ENCODE measurements at places on chromosomes 7 and 10. TPM values are rescaled to one million over a fixed set of nuclear protein-coding genes. Genes with fewer than 3 reads are reported as not detected.
A peak's percentile ranks its signal among the peaks of the same experiment; 100 is the strongest.

FAM25G gene
- not detected for polyA plus RNA-seq

OR6V1 gene
- polyA plus RNA-seq: not detected

DNA sequence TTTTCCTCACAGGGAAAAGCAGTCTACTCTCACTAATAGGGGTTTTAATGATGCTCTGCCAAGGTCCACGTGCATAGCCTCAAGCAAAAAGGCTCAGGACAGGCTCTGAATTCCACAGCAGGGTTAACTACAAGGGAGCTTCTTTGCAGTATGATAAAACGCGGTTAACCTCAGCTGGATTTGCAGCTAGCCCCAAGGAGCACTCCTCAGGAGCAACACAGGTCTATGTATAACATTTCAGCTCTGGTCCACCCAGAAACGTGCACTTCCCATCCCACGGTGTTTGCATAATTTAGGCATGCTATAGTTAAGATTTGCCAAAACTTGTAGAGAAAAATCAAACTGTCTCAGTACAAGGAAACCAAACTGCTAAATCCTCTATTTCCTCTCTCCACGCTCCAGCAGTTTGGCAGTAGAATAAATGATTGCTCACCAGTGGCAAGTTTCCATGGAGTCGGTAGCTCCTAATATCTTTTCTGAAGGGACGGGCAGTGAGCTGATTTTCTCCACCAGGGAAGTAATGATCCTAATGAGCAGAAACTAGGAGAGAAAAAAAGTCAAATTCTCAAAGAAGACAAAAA is 13.1 kb upstream of the ASB4 start:
- DNase-seq: no peak
- H3K4me1 ChIP-seq: peaks cover 10% of the 10 kb centered on the region
- no peak overlapping the region for H3K4me3 ChIP-seq
- H3K27ac ChIP-seq: no peak overlapping the region

GRCh38 chr10:132152896-132153580 is 33.7 kb upstream of the DPYSL4 start:
- no peaks in the 10 kb centered on the region for H3K36me3 ChIP-seq
- no peak overlapping the region for H3K27ac ChIP-seq
- no peak overlapping the region for H3K4me3 ChIP-seq
- H3K4me1 ChIP-seq: peaks cover under 1% of the 10 kb centered on the region
- no peaks in the 10 kb centered on the region for H3K27me3 ChIP-seq
- no peak for DNase-seq

PGAM2 gene
- polyA plus RNA-seq: not detected

SMKR1 gene
- polyA plus RNA-seq: 12.2 TPM

GRCh38 chr10:44178281-44178680 is 206.6 kb downstream of the CXCL12 start:
- H3K36me3 ChIP-seq: no peaks in the 10 kb centered on the region
- H3K4me3 ChIP-seq: no peak overlapping the region
- DNase-seq: no peak
- H3K27ac ChIP-seq: no peak overlapping the region
- H3K27me3 ChIP-seq: no peaks in the 10 kb centered on the region

DNA sequence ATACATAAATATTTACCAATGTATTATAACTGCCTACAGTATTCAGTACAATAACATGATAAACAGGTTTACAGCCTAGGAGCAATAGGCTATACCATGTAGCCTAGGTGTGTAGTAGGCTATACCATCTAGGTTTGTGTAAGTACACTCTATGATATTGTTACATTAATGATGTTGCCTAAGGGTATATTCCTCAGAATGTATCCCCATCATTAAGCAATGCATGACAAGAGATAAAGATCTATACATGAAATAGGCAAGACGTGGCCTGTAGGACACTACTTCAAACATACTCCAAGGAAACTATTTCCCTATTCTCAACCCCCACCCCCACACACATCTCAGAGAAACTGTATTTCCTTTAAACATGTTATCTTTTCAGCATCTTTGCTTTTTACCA is 15.3 kb upstream of the ADAM22 start:
- no peaks in the 10 kb centered on the region for H3K4me1 ChIP-seq
- no peak for DNase-seq
- H3K27me3 ChIP-seq: no peaks in the 10 kb centered on the region

- DNase-seq: no peak
- H3K36me3 ChIP-seq: no peaks in the 10 kb centered on the region
- H3K4me3 ChIP-seq: no peak overlapping the region
- H3K4me1 ChIP-seq: no peaks in the 10 kb centered on the region
These were observed 509.5 kb downstream of the CCSER2 start for GRCh38 chr10:84837877-84838276.

DNA sequence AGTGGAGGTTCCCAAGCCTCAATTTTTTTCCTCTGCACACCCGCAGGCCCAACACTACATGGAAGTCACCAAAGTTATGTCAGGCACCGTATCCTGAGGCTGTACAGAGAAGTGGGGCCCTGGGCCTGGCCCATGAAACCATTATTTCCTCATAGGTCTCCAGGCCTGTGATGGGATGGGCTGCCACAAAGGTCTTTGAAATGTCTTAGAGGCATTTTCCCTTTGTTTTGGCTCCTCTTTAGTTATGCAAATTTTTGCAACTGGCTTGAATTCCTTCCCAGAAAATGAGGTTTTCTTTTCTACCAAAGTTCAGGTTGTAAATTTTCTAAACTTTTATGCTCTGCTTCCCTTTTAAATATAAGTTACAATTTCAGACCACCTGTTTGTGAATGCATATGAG is 365.2 kb downstream of the HGF start:
- no peaks in the 10 kb centered on the region for H3K4me1 ChIP-seq
- no peaks in the 10 kb centered on the region for H3K27me3 ChIP-seq
- H3K4me3 ChIP-seq: no peak overlapping the region
- H3K27ac ChIP-seq: no peak overlapping the region

DNA sequence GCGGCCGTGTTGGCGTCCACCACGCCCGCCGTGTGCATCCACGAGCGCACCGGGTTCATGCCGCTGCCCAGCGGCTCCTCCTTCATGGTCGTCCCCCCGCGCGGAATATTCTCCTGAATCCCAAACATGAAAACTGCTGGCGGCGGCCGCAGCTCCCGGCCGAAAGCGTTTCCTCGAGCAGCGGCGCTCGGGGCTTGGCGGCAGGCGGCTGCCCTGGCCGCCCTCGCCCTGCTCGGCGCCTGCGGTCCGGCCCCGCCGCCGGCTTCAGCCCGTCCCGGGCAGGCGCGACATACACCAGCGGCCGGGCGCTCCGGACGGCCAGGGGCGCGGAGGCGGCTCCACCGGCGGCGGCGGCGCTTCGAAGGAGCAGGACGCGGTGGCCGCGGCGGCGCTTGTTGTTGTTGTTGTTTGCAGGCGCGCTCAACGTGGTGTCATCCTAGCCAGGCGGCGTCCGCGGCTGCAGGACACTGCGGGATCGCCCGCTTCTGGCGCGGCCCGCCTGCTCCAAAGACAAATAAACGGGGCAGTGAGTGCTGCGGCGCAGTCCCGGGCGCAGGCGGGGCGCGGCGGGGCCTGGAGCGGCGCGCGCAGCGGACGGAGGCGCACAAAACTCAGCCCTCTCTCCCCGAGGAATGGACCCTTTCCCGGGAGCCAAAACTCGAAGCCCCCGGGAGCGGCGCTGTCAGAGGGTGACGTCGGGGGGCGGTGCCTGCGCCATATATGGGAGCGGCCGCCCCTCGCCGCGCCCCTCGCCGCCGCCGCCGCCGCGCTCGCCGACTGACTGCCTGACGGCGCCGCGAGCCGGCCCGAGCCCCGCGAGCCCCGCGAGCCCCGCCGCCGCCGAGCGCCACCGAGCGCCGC is at the start of gene EBF3:
EBF3 (minus strand) TSS at position 634 of the 861 bp plus-strand sequence; CDS start at position 128, 506 bp downstream.
- no peaks in the 10 kb centered on the region for H3K36me3 ChIP-seq
- peak within 1 kb of the TSS; percentile 5 for H3K4me3 ChIP-seq
- peaks cover 12% of the 10 kb centered on the region for H3K4me1 ChIP-seq
- DNase-seq: peak; percentile 58

GRCh38 chr7:115831371-115831770 is 199.2 kb downstream of the TFEC start:
- no peak overlapping the region for H3K27ac ChIP-seq
- DNase-seq: no peak
- H3K36me3 ChIP-seq: no peaks in the 10 kb centered on the region
- H3K4me3 ChIP-seq: no peak overlapping the region
- no peaks in the 10 kb centered on the region for H3K4me1 ChIP-seq
- no peaks in the 10 kb centered on the region for H3K27me3 ChIP-seq

EVX1 gene
- polyA plus RNA-seq: not detected

- DNase-seq: no peak
- no peak overlapping the region for H3K27ac ChIP-seq
- no peaks in the 10 kb centered on the region for H3K36me3 ChIP-seq
These were observed 87.3 kb upstream of the PIK3CG start for GRCh38 chr7:106777674-106778299.

IGFBP3 gene
- polyA plus RNA-seq: 11.1 TPM

PCDH15 gene
- not detected for polyA plus RNA-seq

FGFBP3 gene
- 3.4 TPM for polyA plus RNA-seq

GRCh38 chr10:25072786-25073185 is 56.4 kb downstream of the THNSL1 start:
- no peak overlapping the region for H3K27ac ChIP-seq
- DNase-seq: no peak
- H3K4me3 ChIP-seq: no peak overlapping the region

DNA sequence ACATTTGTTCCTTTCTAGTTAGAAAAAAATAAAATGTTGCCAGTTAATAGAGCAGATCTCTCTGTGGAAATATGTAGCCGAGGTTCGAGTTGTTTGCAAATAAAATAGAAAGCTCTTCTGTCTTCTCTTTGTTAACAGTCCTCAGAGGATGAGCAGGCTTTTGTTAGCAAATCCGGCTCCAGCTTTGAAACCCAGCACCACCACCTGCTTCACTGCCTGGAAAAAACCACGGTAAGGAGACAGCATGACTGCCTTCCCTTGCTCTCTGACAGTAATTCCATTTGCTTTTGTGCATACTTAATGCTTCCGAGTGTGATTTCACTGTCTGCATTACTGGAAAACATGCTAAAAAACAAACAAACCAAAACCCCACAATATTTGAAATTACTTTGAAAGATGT is 115.6 kb downstream of the TSPAN12 start:
- DNase-seq: no peak
- no peaks in the 10 kb centered on the region for H3K36me3 ChIP-seq
- H3K4me3 ChIP-seq: no peak overlapping the region
- no peak overlapping the region for H3K27ac ChIP-seq
- H3K27me3 ChIP-seq: no peaks in the 10 kb centered on the region
- H3K4me1 ChIP-seq: no peaks in the 10 kb centered on the region

GRCh38 chr10:97196223-97197029 is 10.7 kb upstream of the SLIT1 start:
- no peak overlapping the region for H3K27ac ChIP-seq
- no peaks in the 10 kb centered on the region for H3K36me3 ChIP-seq
- peaks cover 5% of the 10 kb centered on the region for H3K4me1 ChIP-seq
- DNase-seq: peak; percentile 71
